Stimulated activated CD4-positive, alpha-beta T cell treated with anti-CD3 and anti-CD28 coated beads, Interleukin-1b, Interleukin-23, amount 100 ng/mL, for 24 hours (primary cell): ENCODE measurements at places on chromosomes 16 and 17.

GRCh38 chr17:15109608-15110007, 155.5 kb downstream of the PMP22 start:
- DNase-seq = no peak

DNA sequence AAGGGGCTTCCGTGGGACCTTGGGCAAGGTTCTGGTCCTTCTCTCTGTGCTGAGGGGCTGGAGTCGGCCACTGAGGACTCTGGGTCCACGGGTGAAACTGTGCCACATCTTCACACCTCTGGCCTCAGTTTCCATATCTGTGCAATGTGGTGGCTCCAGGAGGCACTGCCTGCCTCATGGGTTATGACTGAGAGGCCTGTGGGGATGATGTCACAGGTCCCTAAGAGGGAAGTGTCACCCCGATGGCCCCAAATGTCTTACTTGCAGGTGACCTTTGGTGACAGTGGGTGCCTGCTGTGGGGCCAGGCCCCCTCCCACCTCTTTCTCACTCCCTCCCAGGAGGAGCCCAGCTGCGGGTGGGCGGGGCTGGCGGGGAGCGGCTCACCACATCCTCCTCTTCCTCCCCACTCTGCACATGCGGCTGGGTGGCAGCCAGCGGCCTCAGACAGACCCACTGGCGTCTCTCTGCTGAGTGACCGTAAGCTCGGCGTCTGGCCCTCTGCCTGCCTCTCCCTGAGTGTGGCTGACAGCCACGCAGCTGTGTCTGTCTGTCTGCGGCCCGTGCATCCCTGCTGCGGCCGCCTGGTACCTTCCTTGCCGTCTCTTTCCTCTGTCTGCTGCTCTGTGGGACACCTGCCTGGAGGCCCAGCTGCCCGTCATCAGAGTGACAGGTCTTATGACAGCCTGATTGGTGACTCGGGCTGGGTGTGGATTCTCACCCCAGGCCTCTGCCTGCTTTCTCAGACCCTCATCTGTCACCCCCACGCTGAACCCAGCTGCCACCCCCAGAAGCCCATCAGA, at the start of gene IL21R:
Gene IL21R (plus strand): TSS at position 407 of the 801 bp plus-strand sequence. CDS start 27,898 bp downstream, outside the sequence.
- DNase-seq = peak; percentile 77

GRCh38 chr16:75340741-75341491, 89.5 kb upstream of the BCAR1 start:
- DNase-seq = no peak

DNA sequence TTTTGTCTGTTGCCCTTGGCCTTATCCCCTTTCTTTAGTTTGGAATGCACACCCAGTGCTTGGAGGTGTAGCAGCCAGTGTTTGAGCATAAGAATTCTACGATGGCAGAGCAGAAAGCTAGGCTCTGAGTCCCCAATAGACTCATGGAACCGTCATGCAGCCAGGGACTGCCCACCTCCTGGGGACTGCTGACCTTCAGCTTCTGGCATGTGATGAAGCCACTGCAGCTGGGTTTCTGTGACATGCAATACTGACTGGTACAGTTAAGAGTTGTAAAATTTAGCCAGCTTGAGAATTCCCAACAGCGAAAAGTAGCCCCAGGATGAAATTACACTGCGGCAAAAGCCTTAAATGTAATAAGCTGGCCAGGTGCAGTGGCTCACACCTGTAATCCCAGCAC, 9.0 kb upstream of the MAP3K14 start:
- no peak for DNase-seq

DNA sequence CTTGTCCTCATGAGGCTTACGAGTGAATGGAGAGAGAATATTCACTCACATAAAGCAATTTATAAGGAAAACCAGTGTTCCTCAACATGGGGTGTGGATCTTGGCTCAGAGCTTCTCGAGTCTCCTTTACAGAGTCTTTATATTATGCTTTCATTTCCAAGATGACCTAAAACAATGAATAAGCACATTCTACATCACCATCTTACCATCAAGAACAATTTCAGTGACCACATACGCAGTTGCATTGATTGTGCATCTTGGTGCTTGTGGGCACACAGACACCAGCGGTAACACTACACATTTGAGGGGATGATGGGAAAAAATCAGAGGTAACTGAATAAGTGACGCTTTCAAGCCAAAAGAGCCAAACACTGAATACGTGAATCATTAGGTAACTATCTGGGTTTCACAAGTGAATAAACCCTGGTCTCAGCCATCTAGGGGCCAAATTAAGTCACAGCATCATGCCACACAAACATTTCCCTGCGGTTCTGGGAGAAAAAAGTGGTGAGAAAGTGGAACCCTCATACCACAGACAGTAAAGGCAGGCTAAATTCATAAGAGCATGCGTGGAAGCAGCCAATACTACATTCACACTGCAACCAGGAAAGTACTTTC, 9.4 kb downstream of the CWC25 start:
- DNase-seq = peak; percentile 11

DNA sequence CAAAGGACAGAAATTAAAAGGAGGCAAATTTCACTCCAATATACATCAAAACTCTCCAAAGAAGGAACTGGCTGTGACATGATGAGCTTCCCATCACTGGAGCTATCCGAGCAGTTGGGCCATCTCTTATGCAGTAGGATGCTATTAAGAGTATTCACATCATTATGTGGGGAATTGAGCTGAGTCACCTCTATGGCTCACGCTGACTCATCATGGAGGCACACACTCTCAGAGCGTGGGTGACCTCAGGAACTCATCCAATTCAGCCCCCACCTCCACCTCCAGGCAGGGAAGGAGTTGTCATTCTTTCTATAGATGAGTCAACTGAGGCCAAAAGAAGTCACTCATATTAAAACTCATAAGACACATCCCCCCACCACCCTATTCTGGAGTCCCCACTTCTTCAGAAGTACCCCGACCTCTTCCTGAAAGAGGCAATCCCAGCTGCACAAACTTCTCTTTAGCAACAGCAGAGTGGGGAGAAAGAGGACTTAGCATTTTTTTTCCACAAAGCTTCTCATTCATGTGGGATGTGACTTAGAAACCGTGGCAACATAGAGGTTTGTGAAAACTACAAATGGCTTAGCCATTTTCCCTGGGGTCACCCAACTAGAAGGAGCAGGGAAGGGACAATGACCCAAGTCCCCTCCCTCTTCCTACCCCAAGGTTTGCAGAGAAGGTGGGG, 32.5 kb downstream of the ABCC12 start:
- peak; percentile 65 for DNase-seq

DNA sequence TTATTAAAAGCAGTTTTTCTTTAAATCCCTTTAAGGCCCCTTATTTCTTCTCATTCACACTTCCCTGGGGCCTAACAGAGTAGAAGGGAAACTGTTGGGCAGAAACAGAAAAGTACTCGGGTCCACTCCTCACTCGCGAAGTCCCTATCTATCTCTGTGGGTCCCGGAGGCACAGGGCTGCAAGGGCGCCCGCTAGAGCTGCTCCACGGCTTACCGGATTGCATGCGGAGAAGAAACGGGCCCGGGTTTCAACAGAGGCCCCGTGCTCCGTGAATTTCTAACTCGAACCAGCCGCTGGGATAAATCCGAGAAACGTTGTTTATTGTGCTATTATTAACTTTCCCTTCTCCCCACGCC, 4.3 kb downstream of the CBLN1 start:
- DNase-seq = no peak

GRCh38 chr16:81497690-81498089, 53.1 kb downstream of the CMIP start:
- no peak for DNase-seq

GRCh38 chr17:57949649-57950048, 5.6 kb downstream of the CUEDC1 start:
- DNase-seq = no peak

- no peak for DNase-seq
Measured at GRCh38 chr16:22165508-22166285, 3.4 kb downstream of the SDR42E2 start.

DNA sequence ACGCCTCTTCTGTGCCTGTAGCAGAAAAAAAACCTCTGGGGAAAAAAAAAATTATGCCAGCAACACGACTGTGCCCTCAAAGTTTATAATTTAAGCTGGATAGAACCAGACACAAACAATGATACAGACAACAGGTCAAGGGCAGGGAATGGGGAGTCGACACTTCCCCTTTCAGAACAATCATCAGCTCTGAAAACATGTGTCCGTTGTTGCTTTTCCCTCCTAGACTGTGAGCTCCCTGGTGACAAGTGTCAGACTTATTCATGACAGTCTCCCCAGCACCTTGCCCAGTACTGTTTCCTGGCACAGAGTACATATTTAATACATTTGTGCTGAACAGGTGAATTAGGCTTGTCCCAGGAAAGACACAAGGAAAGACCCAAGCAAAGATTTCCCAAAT, 178.3 kb downstream of the SOX9 start:
- no peak for DNase-seq

DNA sequence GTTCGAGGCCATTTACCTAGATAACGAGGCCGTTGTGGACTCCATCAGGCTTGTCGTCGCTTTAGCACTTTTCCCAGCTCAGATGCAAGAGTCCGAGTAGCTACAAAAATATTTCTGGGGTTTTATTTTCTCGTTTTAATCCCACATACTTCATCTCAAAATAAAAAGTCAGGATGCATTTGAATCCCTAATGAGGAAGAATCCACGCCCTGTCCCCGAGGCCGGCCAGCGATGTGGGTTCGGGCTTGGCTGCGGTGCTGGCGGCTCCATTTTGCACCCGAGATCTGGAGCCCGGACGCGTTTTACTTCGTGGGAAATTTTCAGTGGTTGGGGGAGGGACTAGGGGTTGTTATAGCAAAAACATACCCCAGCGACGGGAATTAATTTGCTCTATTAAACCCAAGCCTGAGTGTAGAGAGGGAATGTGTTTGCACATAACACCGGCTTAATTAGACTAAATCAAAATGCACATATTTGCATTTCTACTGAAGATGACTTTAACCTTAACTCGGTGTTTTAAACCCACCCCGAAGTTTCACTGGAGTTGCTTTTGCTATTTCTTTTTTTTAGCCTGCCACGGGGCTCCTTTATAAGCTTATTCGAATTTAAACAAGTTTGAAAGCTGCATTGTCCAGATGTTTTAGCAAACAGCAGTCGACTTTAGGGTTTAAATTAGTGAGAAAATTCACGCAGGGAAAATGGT, 4.8 kb downstream of the IRX5 start:
- DNase-seq = no peak

DNA sequence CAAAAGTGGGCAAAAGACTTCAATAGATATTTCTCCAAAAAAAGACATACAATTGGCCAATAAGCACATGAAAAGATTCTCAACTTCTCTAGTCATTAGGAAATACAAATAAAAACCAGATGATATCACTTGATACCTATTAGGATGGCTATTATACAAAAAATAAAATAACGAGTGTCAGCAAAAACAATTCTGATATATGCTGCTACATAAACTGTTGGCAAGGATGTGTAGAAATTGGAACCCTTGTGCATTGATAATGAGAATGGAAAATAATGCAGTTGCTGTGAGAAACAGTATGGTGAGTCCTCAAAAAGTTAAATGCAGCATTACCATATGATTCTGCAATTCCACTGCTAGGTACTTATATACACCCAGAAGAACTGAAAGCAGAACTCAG, 80.6 kb downstream of the BRIP1 start:
- no peak for DNase-seq

DNA sequence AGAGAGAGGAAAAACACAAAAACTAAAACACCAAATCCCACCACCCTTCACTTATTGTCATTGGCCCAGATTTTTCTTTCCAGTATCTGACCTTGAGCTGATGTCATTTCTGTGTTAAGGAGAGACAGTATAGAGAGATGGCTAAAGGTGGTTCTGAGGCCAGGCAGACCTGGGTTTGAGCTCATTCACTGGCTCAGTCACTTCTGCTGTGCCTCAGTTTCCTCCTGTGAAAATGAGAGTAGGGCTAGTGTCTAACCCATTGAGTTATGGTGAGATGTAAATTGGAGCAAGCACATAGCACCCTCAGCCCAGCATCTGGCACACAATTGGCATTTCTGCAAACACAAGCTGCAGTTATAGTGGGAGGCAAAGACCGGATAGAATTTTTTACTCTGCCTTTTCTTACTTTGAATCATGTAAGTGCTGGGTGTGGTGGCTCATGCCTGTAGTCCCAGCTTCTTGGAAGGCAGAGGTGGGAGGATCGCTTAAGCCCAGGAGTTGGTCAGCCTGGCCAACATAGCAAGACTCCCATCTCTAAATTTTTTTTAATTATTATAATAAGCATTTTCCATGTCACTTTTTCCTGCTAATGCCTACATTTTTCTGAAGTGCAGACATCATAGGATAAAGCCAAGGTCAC, 6.4 kb upstream of the KIFC3 start:
- no peak for DNase-seq

DNA sequence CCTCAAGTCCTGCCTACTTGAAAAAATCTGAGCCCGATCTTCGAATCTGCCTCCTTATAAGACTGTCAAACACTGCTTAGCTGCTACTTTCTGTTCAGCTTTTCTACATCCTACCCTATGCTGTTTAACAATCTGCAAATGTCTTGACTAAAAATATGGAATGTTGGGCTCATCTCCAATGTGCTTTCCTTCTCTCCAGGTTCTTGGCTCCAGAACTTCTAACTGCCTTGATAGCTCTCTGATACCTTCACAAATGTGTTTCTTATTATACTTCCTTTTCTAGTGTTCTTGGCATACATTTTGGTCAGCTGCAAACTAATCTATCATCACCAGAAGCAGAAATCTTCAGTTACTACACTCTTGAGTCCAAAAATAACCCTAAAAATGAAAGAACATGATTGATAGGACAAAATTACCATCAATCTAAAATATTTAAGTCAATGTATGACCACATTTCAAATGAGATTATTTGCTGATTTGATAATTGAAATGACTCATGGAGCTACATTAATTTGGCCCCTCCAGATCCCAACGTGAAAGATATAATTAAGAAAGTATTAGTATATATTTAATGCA, 372.3 kb upstream of the MON1B start:
- DNase-seq = no peak

DNA sequence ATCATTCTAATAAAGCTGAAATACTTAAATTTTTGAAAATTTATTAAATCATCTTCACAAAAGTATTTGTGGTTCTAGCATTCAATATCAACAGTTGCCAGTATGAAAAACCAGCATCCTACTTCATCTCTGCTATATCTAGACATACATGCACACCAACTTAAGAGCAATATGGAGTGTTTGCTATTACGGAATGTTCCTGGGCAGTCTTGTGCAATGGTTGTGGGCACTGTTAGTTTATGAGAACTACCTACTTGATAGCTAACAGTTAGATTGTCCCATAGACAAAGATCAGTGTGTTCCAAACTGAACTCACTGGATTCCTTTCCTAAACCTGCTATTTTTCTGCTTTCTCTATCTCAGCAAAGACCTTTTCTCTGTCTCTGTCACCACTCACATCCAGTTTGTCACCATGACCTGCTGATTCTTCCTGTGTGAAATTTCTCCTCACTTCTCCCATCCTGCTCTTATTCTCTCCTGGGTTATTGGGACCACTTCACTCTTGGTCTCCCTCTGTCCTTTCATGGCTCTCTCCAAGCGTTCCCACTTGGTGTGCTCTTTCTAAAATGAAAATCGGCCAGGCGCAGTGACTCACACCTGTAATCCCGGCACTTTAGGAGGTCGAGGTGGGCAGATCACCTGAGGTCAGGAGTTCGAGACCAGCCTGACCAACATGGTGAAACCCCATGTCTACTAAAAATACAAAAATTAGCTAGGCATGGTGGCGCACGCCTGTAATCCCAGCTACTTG, 27.7 kb downstream of the CNTROB start:
- DNase-seq = no peak

GRCh38 chr16:62149631-62150030, 113.4 kb upstream of the CDH8 start:
- no peak for DNase-seq
